KG1 (cell line): ENCODE measurements at places on chromosomes 4 and X.

GRCh38 chr4:38368613-38369012 is 295.4 kb upstream of the KLF3 start:
- no peak for DNase-seq

DNA sequence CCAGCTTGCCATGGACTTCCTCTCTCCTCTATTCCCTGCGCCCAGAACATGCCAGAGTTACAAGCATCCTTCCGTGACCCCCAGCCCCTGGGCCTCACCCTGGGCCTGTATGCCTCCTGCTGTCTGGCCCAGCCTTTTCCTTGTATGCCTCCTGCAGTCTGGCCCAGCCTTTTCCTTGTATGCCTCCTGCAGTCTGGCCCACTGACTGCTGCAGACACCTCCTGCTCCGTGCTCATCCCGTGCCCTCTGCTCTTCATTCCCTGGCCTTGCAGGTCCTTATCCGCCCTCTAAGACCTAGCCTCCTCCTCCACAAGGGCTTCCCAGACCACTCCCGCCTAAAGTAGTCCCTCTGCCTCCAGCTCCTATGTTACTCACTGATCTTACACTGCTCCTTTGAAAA is 44.2 kb downstream of the IRF2 start:
- no peak for DNase-seq

GRCh38 chr4:111693758-111694157 is 451.5 kb upstream of the FAM241A start:
- no peak for DNase-seq

- DNase-seq: no peak
Observed at GRCh38 chr4:2007804-2008670, 737 bp downstream of the NELFA start.

DNA sequence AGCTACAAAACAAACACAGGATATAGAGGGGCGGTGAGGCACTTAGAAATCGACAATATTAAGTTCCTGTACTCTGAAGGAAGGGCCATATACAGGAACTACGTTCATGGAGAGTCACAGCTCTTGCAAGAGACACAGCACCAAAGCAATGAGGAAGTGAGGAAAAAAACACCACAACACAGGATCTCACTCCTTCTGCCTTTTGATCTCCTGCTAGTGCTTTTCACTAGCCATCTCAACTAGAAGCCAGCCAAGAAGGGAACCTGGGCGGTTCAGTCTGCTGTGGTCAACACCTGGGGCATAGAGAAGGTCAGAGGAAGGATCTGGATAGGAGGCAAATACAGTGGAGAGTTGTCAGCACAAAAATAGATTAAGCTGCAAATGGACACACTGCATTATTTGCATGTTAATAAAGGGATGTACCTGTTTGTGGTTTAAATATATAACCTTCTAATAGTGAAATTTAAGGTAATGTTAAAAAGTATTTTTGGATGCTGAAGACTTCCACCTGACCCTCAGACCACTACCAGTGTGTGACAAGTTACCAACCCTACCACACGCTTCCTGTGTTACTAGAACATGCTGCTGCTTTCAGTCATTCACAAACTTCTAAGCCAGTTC is 104.6 kb downstream of the DTHD1 start:
- peak; percentile 51 for DNase-seq

GRCh38 chr4:153573881-153574802 is 108.0 kb downstream of the TMEM131L start:
- DNase-seq: no peak

- no peak for DNase-seq
Observed at GRCh38 chr4:107265859-107266258, 229.7 kb upstream of the DKK2 start.

- DNase-seq: no peak
Observed at GRCh38 chrX:9231491-9231890, 197.6 kb upstream of the FAM9B start.

DNA sequence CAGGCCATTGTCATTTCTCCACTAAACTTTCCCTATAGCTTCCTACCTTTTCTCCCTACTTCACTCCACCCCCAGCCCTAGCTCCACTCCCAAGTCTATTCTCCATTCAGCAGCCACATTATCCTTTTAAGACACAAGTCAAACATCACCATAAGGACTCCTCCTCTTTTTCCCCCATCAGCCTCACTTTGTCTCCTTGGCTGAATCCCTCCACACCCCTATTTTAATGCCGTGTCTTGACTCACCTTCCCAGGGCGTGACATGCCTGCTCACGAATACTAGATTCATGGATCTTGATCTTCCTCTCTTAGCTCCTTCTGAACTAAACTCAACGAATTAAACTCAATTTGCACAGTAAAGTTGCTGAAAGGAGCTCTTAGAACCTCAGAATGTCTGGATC is 281.9 kb downstream of the PTTG2 start:
- DNase-seq: no peak

GRCh38 chr4:185192059-185192458 is 11.7 kb downstream of the CFAP97 start:
- DNase-seq: no peak

DNA sequence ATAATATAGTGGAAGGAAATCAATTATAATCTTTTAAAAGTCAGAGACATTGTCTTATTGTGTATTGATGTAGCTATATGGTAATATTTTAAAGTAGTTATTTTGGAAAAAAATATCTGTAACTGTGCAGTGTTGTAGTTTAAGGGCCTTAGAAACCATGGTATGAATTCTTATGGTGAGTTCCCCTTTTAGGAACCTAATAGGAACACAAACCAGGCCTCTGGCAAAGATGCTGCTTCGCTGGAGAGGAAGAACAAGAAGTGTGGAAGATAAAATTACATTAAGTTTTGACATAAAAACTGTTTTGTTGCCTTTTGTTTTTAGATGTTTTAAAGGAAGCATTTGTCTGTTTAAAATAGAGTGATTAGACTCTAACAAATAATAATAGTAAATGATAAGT is 10.9 kb upstream of the TMPRSS11D start:
- DNase-seq: no peak

DNA sequence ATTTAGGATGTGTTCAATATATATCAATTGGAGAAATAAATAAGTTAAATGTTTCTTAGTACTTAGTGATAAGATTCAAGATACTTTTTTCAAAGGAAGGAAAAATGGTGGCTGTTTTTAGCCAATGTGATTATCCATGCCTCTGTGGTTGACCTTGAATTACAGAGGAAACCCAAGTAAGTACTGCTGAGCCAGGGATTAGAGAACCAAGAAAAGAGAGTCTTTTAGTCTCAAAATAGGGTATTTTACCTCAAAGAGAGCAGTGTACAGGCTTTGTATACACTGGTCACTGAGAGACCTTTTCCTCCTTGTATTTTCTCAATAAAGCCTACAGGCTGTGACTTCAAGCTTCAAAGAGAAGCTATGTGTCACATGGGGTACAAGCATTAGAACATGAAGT is 1075.3 kb downstream of the ADGRL3 start:
- no peak for DNase-seq

DNA sequence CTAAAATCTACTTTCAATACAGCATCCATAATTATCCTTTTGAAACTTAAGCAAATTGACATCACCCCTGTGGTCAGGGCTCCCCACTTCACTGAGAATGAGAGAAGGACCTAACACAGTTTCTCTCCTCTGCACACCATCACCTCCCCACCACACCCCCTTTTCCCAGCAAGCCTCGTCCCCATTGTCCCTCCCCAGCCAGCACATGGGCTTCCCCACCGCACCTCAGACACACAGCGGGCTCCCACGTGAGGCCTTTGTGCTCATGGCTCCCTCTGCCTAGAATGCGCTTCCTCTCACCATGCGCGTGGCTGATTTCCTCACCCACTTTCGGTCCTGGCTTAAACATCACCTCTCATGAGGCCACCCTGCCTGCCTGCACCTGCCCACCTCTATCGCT is 639.0 kb upstream of the FRG1 start:
- no peak for DNase-seq

DNA sequence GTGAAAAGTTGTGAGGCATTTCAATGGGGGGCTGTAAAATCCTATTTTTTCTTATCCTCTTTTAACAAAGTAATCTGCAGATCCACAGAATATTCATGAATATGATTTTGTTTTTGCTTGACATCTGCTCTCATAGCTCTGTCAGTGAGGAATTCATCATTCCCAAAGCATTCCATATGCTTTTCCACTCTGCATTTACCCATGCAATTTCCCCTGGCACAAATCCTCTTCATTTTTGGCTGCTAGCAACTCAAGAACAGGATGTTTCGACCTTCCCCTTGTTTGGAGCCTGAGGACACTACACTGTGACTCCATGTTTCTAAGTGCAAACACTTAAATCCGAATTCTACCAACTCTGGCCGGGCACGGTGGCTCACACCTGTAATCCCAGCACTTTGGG is 48.5 kb downstream of the KLHL15 start:
- no peak for DNase-seq

DNA sequence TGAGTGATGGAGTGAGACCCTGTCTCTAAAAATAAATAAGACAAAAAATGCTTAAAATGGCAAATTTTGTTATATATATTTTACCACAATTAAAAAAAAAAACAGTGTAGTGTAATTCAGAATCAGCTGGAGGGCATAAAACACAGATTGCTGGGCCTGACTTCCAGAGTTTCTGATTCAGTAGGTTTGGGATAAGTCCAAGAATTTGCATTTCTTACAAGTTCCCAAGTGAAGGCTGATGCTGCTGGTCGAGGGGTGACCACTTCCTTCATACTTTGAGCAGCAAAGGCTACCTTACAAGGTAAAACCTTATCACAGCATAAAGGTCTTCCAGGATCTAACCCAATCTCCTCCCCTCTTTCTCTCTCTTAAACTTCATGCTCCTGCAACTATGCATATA is 40.7 kb downstream of the KLHL8 start:
- no peak for DNase-seq

DNA sequence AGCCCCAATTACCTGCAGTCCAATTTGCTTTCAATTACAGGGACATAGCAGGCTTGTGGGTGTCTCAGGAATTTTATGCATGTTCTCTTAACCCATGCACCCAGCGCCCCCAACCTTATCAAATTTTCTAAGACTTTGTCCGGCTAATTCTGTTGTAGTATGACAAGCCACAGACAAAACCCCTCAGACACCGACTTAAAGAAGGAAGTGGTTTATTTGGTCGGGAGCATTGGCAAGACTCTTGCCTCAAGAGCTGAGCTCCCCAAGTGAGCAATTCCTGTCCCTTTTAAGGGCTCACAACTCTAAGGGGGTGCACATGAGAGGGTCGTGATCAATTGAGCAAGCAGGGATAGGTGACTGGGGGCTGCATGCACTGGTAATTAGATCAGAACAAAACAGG is 28.7 kb upstream of the IL9R start:
- DNase-seq: no peak

DNA sequence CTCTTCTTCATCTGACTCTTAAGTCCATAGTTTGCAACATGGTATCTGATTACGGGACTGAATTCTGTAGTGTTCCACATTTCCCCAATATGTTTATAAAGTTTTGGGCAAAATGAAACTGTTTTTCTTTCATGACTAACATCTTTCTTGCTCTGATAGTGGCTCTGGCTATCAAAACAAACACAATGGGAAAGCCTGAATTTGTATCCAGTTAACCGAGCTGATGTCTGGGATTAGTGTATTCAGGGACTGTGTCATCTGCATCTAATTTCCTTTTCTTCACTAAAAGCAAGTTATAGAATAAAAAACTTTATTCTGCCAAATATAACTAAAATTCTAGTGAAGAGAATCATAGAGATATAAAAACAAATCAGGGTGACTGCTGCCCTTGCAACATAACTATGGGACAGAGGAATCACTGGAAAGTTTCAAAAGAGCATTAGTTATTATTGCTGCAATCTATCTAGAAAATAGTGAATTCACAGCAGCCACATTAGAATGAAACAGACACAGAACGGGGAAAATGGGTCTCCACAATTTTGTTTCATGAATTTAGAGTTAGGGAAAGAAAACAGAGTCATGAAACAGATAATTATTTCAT is 61.3 kb downstream of the ANTXR2 start:
- DNase-seq: no peak

GRCh38 chr4:174757736-174758135 is 71.3 kb downstream of the GLRA3 start:
- no peak for DNase-seq

- DNase-seq: no peak
Observed at GRCh38 chr4:173272996-173273395, 61.2 kb downstream of the HMGB2 start.

DNA sequence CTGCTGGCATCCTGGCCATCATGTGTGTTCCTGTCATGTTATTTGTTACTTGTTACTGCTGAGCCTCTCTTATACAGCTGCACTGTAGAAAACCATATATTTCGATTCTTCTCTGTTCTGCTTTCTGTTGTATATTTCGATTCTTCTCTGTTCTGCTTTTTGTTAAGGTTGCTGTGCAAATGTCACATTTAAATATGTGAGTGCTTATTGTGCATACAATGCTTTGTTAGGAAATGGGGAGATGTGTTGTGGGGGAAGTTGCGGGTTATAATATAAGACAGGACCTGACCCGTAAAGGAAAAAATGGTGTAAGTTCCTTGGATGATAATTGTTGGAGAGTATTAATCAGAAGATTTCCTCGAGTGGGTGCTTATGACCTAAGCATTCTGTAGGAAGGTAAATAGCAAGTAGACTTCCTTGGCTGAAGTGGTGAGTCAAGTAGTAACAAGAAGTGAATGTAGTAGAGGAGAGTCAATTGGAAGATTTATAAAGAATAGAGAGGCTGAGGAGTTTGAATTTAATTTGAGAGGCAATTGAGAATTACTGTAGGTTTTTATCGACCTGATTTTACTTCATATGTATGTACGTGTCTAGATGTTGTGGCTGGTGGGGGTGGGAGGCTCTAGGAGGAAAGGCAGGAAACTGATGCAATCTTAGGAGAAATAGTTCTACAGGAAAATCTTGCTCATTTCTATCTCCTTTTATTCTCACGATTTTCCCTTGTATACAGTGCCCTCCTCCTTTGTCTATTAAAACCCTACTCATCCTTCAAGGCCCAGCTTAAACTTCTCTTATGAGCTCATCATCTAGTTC is 8.5 kb downstream of the OGT start:
- DNase-seq: no peak
